Heart left ventricle (tissue), 16 donors: ENCODE measurements at places on chromosomes 11 and 22.

- no peak for DNase-seq
Observed at GRCh38 chr11:32229576-32230240, 138.8 kb downstream of the RCN1 start.

DNA sequence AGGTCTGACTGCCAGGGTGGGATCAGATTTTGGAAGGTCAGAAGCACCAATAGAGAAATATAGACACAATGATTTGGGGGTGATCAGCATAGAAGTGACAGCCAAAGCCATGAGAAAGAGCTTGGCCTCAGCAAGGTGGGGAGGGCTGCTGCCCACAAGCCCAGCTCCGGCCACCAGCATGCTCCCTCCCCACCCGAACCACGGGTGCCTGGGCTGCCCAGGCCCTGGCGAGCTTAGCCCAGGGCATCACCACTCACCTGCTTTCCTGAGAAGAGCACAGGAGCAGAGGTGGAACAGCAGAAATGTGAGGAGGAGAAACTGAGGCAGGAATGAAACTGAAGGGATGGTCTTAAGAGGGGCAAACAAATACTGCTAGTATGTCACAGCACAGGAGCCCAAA is 48.8 kb downstream of the LRFN4 start:
- DNase-seq, result no peak

DNA sequence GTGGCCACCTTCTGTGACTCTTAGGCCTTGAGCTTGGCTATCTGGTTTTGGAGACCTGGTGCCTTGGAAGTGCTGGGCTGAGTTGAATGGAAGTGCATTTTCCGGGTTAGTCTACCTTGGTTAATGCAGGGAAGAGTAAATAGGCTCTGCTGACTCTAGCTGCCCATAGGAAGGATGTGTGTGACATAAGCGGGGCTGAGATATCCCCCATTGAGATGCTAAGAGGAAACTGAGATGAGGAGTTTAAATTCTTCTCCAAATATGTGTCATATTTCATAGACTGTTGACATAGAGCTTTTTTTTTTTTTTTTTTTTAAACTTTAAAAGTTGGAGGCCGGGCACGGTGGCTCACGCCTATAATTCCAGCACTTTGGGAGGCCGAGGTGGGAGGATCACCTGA is 30.8 kb downstream of the ZNRF3 start:
- no peak for DNase-seq

- no peak for DNase-seq
Observed at GRCh38 chr11:86179646-86180064, 64.9 kb upstream of the EED start.

DNA sequence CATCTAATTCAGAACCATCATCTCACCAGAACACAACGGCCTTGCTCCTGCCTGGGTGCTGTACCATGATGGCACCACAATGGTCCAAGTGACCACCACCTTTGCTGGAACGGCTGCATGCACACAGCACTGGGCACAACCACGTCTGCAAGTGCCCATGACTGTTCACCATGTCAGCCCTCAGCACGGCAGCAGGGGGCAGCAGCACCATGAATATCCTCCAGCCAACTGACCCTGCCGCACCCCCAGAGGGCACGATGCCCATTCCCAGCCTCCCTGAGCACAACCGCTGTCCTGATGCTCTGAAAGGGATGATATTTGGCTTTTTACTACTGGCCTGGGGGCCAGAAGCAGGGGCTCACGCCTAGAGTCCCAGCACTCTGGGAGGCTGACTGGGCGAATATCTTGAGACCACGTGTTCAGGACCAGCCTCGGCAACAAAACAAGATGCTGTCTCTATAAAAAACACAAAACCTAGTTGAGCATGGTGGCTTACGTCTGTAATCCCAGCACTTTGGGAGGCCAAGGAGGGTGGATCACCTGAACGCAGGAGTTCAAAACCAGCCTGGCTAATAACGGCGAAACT is 25.7 kb downstream of the DRD4 start:
- peak; percentile 63 for DNase-seq

DNA sequence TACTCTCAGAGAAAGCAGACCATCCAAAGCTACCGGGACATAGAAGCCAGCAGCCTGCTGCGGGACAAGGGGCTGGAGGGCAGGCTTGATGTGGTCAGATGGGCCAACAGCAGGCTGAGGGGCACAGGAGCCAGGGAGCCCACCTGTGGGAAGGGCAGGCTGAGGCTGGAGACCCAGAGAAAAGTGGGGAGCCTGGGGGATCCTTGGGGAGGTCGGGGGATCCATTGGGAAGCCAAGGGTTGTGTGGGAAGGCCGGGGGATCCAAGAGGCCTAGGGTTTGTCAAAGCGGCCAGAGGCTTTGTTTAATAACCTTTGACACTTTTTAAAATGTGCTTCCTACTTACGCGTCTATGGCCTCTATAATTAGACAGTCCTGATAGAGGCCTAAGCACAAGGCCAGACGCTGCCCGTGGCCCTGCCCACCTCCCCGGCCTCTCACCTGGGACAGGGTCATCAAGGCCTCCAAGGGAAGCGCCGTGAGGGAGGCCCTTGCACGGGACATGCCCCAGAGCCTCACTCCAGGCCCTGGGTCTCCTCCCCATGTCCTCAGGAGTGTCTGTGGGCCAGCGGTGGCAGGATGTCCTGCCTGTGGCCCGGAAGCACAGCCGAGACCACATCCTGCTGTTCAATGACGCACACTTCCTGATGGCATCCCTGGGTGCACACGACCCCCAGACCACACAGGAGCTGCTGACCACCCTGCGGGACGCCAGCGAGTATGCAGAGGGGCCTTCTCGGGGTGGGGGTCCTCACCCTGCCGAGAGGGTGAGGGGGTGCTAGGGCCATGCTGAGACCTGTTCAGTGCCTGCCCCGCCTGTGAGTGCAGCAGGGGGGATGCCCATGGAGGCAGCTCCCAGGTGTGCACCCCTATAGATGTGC is 8.6 kb upstream of the GTSE1 start:
- DNase-seq, result peak; percentile 63

DNA sequence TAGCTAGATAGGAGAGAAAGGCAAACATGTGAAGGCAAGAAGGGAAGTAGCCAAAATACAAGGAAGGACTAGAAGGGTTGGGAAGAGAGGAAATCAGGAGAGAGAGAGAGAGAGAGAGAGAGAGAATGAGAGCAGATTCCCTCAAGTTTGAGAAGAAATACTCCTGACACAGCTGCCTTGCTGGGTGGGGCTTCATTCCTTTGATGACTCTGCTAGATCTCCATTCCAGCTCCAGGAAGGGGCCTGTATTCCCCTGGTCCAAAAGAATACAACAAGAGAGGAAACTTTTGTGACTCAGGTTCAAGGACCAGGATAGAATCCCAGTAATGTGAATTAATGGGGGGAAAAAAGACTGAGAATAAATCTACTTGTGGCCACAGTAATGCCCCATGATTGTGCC is 62.9 kb upstream of the SPON1 start:
- no peak for DNase-seq

DNA sequence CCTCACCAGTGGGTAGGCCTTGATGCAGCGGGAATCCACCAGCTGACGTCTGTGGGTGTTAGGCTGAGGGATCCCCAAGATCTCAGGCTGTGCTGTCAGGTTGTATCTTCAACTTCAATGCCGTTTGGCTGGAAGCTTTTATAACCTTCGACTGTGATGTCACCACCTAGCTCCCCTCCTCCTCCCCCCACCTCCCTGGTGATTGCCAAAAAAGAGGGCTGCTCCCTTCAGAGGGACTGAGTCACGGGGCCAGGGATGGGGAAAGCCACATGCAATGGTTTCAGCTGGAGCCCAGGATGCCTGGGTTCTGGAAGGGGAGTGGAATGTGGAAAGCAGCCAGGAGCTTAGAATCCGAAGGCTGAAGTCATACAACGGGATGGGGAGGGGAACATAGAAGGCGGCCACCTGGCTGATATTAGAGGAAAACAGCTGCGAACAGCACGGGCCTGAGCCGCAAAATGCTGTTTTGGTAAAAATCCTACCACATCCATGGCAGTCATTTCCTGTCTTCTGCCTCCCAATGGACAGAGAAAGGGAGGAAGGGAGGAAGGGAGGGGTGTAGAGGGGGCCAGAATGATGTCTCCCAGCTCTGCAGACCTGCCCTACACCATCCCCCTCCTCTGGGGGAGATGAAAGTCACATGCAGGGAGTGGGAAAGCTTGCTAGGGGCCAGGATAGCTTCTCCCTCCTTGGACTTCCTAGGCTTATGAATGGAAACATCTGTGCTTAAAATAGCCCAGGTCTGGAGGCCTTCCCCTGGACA is at the start of gene LRRN4CL:
Gene LRRN4CL, minus strand, starts transcription at position 110 of the 763 bp plus-strand sequence. CDS start 1,022 bp downstream, outside the sequence.
- DNase-seq, result peak; percentile 78

DNA sequence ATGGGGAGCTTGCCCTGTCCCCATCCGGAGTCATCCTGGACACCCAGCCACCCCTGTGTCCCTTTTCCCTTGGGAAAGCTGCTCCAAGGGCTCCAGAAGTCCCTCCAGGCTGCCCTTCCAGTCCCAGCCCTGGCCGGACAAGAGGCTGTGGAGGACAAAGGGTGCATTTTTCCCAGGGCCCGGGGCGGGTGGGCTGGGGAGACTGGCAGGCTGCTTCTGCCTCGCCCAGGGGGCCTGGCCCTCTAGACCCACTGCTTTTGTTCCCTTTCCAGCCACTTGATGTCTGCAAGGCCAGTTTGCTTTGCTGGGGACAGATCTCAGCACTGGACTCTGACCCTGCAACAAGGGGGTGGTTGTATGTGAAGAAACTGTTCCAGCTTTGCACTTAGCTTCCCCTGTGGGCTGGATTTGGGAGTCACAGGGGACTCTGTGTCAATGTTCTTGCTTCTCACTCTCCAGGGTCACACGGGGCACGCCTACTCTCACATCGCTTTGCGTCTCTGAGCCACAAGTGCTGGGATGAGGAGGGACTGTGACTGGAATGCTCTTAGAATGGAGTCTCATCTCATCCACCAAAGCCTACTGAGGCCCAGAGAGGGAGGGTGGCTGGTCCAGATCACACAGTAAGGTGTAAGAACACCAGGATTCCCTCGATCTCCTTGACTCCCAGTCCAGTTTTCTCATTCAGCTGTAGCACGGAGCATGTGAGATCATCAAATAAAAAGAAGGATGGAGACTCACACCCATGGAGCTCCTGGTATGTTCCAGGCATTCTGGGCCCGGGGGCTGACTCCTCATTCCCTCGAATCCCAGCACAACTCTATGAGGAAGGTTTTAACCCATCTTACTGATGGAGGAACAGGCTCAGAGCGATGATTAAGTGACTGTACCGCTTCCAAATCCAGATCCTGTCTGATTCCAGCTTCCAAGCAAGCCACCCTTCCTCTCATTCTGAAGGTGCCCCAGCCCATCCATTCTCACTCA is 59.9 kb downstream of the FBXO7 start:
- peak; percentile 64 for DNase-seq

DNA sequence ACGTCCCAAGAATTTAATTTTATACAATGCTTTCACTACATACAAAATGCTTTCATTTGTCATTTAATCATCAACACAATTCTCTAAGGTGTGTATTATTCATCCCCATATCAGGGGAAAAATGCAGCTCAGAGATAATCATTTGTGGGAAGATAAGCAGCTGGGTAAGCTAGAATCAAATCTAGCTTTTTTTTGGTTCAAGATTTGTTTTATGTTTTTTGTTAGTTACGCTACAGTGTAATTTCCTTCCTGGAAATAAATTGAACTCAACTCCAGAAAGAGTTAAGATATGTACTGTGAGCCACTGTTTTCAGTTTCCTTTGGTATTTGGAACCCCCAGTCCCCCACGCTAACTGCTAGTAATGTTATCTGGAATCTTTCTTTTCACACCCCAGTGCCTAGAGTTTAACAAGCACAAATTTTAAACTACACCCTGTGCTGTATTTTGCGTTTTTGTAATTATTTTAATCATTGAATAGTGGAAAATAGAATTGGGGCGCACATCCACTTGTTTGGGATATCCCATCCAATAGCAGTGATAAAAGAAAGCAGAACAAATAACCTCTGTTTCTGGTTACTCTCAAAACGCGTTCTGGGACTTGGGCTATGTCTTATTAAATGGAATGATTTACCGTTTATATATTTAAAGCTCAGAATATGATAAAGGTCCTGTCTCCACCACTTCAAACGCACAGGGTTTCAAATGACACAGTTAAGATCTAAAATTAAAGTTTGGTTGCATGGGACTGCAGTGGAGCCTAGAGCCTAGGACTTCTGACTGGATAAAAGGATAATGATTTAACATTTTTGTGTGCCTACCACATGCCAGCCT is 2.1 kb upstream of the HSPA8 start:
- no peak for DNase-seq

DNA sequence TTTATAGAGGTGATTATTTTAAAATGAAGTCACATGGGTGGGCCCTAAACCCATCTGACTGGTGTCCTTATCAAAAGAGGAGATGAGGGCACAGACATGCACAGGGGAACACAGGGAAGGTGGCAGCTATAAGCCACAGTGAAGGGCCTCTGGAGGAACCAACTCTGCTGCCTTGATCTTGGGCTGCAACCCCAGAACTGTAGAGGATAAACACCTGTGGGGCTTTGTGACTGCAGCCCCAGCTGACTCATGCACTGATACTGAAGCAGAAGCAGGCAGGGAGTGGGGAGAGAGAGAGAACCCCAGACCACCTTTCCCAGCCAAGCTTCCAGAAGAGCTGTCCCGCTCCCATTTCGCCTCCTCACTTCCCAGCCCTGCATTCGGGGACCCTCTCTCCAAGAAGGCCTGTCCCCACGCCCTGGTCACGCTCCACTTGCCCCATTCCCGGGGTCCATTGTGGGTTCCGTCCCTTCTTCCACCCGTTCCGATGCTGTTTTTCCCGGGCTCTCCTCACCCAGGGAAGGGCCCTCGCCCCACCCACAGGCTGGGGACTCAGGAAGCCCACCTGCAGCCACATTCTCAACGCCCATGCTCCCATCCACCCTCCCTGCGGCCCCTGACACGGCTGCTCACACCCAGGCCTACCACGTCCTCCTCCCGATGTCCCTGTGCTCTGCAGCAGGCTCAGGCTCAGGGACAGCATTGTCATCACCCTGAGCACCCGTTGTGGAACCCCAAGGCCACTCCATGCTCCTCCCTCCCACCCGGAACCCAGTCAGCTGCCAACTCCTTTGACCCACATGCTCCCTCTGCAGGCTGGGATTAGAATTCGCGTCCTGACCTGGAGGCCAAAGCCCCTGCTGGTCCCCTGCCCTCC is 90.8 kb upstream of the SHANK2 start:
- DNase-seq, result no peak

GRCh38 chr22:48758881-48759875 is 1068.5 kb downstream of the BRD1 start:
- DNase-seq, result no peak

- no peak for DNase-seq
Observed at GRCh38 chr22:44033287-44033686, 9.2 kb downstream of the PARVB start.

GRCh38 chr11:127194521-127194920 is 194.0 kb upstream of the KIRREL3 start:
- no peak for DNase-seq

GRCh38 chr11:20109731-20110445 is 50.4 kb downstream of the DBX1 start:
- DNase-seq, result no peak

- DNase-seq, result no peak
Observed at GRCh38 chr11:46375392-46376101, 5.9 kb upstream of the MDK start.

GRCh38 chr11:20912922-20913512 is 243.6 kb downstream of the NELL1 start:
- DNase-seq, result no peak

DNA sequence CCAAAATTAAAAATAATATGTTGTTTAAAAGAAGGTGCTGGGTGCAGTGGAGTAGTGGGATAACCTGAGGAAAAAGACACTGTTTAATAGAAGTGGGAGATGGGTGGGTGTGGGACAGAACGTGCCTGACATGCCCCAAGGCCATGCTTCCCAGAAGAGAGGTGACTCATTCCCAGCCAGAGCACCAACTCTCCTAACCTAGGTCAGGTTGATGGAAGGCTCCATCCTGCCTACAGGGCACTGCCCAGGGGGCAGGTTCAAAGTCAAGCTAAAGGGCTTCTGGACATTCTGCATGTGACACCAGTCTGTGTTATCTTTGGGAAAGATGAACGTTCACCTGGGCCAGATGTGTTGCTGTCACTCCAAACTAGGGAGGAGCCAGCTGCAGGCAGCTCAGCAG is 453.1 kb downstream of the SOX6 start:
- no peak for DNase-seq
